ENCODE measurements at places on chromosomes 4 and X. TPM values are rescaled to one million over a fixed set of nuclear protein-coding genes. Genes with fewer than 3 reads are reported as not detected.

AMBN gene
- not detected for total RNA-seq

ASB11 gene
- total RNA-seq = 0.88 TPM

DNA sequence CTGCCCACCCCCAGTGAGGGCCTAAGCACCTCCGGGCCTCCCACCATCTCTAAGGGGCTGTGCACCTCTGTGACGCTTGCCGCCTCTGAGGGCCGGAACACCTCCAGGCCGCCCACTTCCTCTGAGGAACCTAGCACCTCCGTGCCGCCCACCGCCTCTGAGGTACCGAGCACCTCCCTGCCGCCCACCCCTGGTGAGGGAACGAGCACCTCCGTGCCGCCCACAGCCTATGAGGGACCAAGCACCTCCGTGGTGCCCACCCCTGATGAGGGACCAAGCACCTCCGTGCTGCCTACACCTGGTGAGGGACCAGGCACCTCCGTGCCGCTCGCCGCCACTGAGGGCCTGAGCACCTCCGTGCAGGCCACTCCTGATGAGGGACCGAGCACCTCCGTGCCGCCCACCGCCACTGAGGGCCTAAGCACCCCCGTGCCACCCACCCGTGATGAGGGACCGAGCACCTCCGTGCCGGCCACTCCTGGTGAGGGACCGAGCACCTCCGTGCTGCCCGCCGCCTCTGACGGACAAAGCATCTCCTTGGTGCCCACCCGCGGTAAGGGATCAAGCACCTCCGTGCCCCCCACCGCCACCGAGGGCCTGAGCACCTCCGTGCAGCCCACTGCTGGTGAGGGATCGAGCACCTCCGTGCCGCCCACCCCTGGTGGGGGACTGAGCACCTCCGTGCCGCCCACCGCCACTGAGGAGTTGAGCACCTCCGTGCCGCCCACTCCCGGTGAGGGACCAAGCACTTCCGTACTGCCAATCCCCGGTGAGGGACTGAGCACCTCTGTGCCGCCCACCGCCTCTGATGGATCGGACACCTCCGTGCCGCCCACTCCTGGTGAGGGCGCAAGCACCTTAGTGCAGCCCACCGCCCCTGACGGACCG lies 977 bp downstream of the MAGEE1 start:
- no peaks in the 10 kb centered on the region for H3K36me3 ChIP-seq
- peak overlapping the region; percentile 58 for H3K4me3 ChIP-seq
- H3K27me3 ChIP-seq = no peaks in the 10 kb centered on the region

DNA sequence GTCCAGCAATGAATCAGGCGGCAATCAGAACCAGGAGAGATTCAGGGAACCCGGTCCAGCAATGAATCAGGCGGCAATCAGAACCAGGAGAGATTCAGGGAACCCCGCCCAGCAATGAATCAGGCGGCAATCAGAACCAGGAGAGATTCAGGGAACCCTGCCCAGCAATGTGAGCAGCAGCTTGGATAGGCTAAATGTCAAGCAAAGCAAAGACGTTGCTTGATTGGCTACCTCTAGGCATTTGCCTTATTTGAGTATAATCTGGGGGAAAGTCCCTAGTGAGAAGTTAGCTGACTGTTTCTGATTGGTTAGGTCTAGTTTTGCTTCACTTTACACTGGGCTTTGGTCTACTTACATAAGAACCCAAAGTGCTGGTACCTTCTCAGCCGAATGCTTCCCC lies 1212.2 kb upstream of the TENM3 start:
- no peaks in the 10 kb centered on the region for H3K36me3 ChIP-seq
- H3K4me1 ChIP-seq = no peaks in the 10 kb centered on the region
- H3K27me3 ChIP-seq = no peaks in the 10 kb centered on the region

DNA sequence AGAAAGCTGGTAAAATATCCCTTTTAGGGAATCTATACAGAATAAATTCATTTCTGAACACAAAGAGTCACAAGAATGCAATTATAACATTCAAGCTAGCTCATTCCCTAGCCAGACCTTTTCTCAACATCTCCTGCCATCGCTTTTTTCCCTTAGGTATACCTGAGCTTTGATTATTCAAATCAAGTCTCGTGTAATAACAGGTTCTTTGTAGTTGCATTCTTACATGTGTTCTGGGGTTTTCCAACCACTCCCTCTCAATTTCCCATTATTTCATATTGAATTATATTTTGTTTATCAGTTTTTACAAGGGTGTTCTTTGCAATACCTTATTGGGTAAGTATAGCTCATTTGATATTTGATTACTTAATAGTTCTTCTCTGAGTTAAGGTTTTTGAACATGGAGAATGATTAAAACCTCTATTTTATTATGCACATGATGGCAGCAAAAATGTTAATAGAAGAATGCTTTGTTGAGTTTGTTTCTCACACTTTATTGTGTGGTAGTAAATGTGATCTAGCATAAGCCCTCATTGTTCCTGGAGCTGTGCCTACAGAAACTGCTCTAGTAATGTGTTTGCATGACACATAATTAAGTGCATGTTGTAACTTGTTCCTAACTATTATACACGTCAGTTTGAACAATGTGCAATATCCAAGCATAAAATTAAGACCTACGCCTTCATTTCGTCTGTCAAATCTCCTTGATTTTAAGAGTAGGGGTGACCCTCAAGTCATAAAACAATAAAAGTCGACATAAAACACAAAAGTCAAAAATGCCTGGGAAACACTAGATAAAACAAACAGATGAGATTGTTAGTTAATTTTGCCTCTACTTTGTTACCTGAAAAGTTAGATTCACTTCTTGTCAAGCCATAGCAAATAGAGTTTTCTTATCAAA lies 124.0 kb upstream of the POF1B start:
- H3K36me3 ChIP-seq = no peaks in the 10 kb centered on the region
- H3K4me1 ChIP-seq = no peaks in the 10 kb centered on the region
- no peak overlapping the region for H3K4me3 ChIP-seq
- no peak for DNase-seq
- no peaks in the 10 kb centered on the region for H3K27me3 ChIP-seq
- H3K27ac ChIP-seq = no peak overlapping the region
